ENCODE measurements at places on chromosomes 12 and 14. TPM values are rescaled to one million over a fixed set of nuclear protein-coding genes. Genes with fewer than 3 reads are reported as not detected.
A peak's percentile ranks its signal among the peaks of the same experiment; 100 is the strongest.

- DNase-seq = no peak
These were observed 11.9 kb downstream of the TTC9 start for GRCh38 chr14:70653662-70654061.

DNA sequence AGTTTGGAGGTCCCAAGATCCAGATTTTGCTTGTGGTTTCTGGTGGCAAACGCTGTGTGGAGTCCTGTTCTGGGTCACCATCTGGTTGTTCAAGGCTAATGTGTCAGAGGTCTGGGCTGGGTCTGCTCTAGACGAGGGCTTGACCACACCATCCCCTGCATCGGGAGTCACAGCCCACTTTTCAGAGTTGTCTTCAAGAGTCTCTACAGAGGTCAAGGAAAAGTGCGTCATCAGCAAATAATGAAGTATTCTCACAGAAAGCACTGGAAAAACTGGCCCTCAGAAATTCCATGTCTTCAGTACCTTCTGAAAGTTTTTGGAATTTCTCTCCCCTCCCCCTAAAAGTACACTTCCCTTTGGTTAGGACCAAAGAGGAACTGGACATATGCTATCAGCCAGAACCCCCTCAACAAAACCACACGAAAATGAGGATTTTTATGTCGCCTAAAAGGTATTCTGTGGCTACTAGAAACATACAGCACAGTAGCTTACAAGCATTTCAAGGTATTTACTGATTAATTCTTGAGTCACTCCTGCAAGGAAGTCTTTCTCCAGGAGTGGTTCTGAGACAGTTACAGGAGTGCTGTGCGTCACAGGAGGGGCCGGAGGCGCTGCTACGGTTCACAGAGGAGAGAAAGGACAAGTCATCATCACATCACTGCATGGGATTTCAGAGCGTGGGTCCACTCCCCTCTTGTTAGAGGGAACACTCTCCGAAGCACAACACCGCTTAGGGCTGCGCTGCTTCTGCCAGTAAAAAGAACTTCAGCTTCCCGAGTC lies 35.4 kb downstream of the RAD52 start:
- DNase-seq = peak; percentile 49

- no peak for DNase-seq
These were observed 13.1 kb downstream of the KRT85 start for GRCh38 chr12:52354200-52354599.

- DNase-seq = no peak
These were observed 14.7 kb upstream of the HHIPL1 start for GRCh38 chr14:99630202-99630601.

The CDCA3 gene
- polyA plus RNA-seq = 0.68 TPM
